GM12891 (cell line): ENCODE measurements at places on chromosomes 12 and 14.

GRCh38 chr14:47366006-47366405 lies 309.4 kb downstream of the MDGA2 start:
- DNase-seq, result no peak

DNA sequence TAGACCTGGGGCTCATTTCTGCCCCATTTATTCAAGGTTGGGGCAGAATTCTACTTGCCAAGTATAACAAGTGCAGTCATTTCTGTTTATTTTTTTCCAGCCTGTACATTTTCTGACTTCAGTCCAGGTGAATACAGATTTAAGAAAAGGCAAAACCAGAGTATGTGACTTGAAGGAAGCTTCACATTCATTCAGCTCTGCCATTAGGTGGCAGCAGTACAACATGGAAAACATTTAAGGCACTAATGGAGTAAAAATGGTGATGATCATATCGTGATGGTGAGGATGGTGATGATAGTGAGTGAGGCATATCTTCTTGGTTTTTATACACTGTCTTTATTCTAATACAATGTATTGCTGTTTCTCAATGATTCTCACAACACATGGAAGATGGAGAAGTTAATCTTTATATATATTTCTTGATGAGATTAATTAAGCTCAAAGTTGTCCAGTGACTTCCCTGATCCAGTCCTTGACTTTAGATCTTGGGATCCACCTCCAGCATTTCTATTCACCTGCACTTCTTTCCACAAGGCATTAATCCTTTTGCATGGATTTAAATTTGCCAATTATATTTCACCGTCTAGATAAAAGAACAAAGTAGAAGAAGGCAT lies 176.7 kb upstream of the SEL1L start:
- DNase-seq, result no peak

DNA sequence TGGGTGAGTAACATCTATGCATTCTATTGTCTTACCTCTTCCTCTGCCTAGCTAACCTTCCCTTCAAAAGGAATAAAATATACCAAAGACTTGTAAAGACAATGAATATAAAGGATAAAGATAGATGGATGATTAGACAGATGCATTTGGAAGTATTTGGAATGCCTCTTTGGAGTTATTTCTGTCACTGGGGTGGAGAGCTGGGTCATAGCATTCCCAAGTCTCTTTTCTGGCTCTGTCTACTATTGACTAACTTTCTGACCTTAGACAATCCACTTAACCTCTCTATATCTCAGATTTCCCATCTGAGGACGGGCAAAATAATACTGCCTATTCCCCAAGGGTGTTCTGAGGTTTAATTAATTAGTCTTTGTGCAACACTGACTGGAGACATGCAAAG lies 517.4 kb downstream of the DIO2 start:
- no peak for DNase-seq

DNA sequence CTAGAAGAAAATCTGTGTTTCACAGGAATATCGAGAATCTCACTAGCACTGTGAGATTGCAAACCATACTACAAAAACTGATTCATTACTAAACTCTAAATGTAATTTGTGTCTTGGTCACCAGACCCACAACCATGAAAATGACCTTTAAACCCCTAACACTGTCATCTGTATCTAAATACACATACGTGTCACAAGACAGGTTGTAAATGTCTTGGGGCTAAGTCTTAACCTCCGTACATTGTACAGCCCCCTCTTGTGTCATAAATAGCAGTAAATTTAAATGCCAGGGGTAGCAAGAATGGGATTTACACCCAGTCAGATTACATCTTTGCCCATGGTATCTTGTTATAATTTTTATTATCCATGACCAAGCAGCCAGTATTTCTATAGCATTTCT lies 117.3 kb downstream of the GPR135 start:
- DNase-seq, result no peak

- no peak for DNase-seq
These were observed 1936.8 kb upstream of the SEL1L start for GRCh38 chr14:83470466-83470865.

- no peak for DNase-seq
These were observed 11.7 kb downstream of the ZCCHC8 start for GRCh38 chr12:122489038-122489437.

- no peak for DNase-seq
These were observed 13.9 kb downstream of the ARPC3 start for GRCh38 chr12:110436231-110436630.

- DNase-seq, result no peak
These were observed 22.4 kb downstream of the VPS37B start for GRCh38 chr12:122873540-122873939.
